ENCODE measurements at places on chromosomes 5 and 9. TPM values are rescaled to one million over a fixed set of nuclear protein-coding genes. Genes with fewer than 3 reads are reported as not detected.

DNA sequence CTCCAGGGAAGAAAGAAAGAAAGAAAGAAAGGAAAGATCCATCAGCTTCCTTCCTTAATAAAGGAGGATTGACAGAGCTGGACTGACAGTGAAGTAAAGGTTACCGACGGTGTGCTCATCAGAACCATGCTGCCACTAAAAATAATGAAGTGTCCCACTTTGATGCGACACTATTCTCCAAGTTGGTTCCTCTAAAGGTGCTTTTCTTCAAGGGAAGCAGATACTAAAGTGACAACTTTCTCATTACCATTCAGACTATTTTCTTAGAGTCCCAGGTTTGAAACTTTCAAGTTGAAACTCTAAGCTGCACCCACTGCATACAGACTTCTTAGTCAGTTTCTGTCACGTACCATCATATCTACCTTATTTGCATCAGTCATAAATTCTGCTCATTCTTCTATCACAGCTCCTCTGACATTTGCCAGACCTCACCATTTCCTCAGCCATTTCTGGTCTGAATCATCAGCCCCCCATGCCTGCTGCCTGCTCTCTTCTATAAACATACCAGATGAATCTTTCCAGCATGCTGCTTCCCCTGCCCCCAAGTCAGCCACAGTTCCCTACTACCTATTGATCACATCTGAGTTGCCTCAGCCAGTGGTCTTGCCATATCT lies 177.6 kb downstream of the DEPDC1B start:
- no peaks in the 10 kb centered on the region for H3K36me3 ChIP-seq
- H3K4me1 ChIP-seq = peaks cover 4% of the 10 kb centered on the region
- no peak overlapping the region for H3K27ac ChIP-seq
- H3K4me3 ChIP-seq = no peak overlapping the region
- peaks cover 13% of the 10 kb centered on the region for H3K27me3 ChIP-seq

GRCh38 chr5:172224996-172225395 lies 31.0 kb downstream of the EFCAB9 start:
- H3K36me3 ChIP-seq = peaks cover 53% of the 10 kb centered on the region
- no peak overlapping the region for H3K27ac ChIP-seq
- no peak overlapping the region for H3K4me3 ChIP-seq
- no peaks in the 10 kb centered on the region for H3K27me3 ChIP-seq
- peaks cover 21% of the 10 kb centered on the region for H3K4me1 ChIP-seq

GRCh38 chr5:37665889-37666288 lies 174.0 kb downstream of the GDNF start:
- no peak overlapping the region for H3K27ac ChIP-seq
- H3K27me3 ChIP-seq = no peaks in the 10 kb centered on the region
- no peak for DNase-seq
- no peaks in the 10 kb centered on the region for H3K4me1 ChIP-seq
- no peak overlapping the region for H3K4me3 ChIP-seq

GRCh38 chr9:6999794-7000193 lies 242.0 kb downstream of the KDM4C start:
- peaks cover 31% of the 10 kb centered on the region for H3K36me3 ChIP-seq
- H3K4me3 ChIP-seq = no peak overlapping the region
- DNase-seq = no peak
- peaks cover 2% of the 10 kb centered on the region for H3K4me1 ChIP-seq
- no peaks in the 10 kb centered on the region for H3K27me3 ChIP-seq

The SEMA6A gene
- not detected for total RNA-seq

The STOM gene
- 95.4 TPM for total RNA-seq
